ENCODE measurements at places on chromosomes 5 and 9.

- DNase-seq = no peak
Measured at GRCh38 chr5:91420879-91421278, 37.8 kb upstream of the ARRDC3 start.

DNA sequence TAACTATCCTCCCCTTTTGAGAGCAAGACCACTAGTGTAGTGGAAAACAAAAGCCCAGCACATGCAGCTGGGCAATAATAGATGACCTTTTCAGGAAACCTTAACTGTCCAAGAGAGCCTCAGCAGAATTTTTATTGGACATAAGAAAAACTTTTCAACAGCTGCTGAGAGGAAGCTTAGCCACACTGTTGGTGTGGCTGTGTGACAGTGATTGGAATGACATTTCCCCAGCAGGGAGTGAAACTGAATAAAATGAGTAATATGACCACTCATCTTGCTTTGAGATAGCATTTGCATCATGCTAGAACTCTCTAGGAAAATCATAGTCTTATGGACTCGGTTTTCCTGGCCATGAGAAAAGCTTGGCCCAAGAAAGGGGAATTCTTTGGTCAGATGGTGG is 687.8 kb downstream of the SLCO4C1 start:
- DNase-seq = no peak

DNA sequence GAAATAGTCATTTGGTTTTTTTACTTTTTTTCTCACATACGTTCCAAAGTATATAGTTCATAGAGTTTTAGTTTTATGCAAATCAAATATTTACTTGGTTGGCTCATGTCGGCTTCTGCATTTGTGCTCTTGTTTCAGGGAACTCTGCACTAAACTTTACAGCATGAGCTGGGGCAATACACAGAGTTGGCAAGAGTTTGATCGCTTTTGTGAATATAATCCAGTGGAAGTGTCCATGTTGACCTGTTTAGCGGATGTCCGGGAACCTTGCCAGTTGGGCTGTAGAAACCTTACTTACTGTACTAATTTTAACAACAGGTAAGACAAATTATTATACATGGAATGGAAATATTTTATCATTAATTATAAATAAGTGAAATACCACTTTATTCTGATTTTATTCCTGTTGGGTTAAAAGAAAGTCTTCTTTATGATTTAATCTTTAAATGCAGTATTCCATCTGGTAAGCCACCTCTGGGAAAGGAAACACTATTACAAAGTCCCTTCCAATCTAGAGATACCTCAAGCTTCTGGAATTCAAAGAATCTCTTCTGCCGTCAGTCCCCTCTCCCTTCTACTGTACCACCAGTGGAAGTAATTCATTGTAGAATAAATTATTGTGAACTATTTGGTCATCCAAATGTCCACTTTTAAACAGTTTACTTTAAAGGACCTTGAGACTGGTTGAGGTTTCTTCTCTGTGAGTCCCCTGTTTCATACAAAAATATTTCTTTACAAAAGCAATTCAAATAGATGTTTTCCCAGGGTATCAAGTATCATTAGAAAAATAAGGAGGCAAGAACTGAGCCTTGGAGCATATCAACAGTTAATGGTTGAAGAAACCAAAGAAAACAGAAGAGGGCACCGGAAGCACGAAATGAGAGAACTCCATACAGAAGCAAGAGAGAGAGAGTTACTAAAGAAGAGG is 45.2 kb upstream of the GLIPR2 start:
- DNase-seq = peak; percentile 70

GRCh38 chr9:10999646-11000045 is 386.8 kb upstream of the PTPRD start:
- no peak for DNase-seq

GRCh38 chr5:81575924-81576323 is 175.0 kb downstream of the SSBP2 start:
- no peak for DNase-seq

GRCh38 chr9:113307396-113307975 is 4.3 kb upstream of the RNF183 start:
- DNase-seq = no peak

DNA sequence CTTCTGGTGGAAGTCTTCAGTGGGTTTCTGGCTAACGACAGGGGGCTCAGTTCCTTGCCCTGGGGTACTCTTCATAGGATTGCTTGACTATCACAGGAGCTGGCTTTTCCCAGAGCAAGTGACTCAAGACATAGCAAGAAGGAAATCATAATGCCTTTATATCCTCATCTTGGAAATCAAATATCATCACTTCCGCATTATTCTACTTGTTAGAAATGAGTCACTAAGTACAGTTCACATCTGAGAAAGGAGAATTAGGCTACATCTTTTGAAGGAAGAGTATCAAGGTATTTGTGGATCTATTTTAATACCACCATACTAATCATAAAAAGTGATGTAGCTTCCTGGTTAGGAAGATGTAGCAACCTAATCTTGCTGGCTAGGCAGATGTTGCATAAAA is 148.2 kb upstream of the RAI14 start:
- DNase-seq = no peak

DNA sequence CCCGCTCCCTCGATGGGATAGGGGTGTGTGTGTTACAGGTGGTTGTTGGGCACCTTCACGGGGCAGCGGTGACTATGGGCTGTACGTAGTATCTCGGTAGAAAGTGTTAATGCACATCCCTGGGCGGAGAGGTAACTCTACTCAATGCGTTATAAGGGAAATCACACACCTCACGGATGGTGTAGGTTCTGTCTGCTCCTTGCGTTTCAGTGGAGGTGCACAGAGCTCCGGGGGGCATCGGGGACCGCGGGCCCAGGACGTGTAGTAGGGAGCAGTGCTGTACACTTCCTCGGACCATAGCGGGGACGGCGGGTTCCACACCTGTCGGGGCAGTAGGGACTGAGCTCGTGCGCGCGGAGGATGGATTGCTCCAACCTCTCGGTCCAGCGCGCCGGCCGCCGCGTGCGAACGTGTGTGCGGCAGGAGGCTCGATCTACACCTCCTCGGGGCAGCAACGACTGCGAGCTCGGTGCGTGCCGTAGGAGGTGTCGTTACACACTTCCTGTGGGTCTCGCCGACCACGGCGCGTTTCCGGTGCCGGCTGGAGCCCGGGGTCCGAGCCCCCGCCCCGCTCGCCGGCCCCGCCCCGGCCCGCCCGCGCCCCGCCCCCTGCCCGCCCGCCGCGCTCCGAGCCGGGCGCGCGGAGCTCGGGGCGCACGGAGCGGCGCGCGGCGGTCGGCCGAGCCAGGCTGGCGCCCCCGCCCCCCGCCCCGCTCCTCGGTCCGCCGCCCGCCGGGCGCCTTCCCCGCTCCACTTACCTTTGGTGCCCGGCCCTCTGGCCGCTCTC is at the start of gene KIAA1958:
Gene KIAA1958, plus strand, starts transcription at position 607 of the 787 bp plus-strand sequence. CDS start 87,254 bp downstream, outside the sequence.
- DNase-seq = peak; percentile 33

GRCh38 chr9:134640506-134641172 is 964 bp upstream of the COL5A1 start:
- no peak for DNase-seq

- no peak for DNase-seq
Measured at GRCh38 chr9:101307051-101307450, 77.8 kb downstream of the BAAT start.

DNA sequence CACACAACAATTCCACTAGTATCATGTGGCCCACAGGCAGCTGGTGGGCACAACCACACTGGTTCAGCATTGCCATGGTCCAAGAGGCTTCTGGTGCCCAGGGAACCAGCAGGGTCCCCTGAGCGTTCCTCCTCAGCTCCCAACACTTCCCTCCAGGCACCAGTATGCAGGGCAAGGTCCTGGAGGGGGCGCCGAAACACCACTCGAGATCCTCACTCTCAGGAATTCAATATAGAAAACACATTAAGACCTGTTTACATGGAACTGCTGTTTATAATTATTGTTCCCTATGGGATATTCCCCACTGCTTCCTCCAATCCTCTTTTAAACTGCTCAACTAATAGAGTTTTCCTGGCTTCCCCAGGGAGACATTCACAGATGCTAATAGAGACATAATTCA is 91.9 kb upstream of the GABRP start:
- DNase-seq = no peak

DNA sequence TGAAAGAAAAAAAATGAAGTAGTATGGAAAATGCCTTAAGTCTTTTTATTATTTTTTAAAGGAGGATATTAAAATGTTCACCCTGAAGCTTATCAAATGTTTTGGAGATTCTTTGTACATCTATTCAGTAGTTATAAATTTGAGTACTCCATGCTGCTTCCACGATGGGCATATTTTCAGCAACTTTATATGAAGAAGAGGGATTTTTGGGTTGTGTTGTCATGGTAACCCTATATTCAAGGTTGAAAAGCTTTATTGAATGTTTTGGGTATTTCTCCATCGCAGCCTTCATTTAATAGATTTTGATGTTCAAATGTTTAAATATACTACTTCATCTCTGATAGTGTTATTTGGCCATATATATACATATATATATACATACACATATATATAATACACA is 557.5 kb downstream of the CAAP1 start:
- no peak for DNase-seq

DNA sequence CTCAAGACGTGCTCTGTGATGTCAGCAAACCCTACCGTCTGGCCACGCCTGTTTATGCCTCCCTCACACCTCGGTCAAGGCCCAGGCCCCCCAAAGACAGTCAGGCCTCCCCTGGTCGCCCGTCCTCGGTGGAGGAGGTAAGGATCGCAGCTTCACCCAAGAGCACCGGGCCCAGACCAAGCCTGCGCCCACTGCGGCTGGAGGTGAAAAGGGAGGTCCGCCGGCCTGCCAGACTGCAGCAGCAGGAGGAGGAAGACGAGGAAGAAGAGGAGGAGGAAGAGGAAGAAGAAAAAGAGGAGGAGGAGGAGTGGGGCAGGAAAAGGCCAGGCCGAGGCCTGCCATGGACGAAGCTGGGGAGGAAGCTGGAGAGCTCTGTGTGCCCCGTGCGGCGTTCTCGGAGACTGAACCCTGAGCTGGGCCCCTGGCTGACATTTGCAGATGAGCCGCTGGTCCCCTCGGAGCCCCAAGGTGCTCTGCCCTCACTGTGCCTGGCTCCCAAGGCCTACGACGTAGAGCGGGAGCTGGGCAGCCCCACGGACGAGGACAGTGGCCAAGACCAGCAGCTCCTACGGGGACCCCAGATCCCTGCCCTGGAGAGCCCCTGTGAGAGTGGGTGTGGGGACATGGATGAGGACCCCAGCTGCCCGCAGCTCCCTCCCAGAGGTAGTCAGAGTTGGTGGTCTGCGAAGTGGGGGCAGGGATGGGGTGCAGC is 103.2 kb downstream of the PPARGC1B start:
- no peak for DNase-seq

GRCh38 chr9:101702257-101702656 is 36.2 kb downstream of the GRIN3A start:
- no peak for DNase-seq

GRCh38 chr5:159049844-159050315 is 49.8 kb downstream of the EBF1 start:
- DNase-seq = peak; percentile 60

DNA sequence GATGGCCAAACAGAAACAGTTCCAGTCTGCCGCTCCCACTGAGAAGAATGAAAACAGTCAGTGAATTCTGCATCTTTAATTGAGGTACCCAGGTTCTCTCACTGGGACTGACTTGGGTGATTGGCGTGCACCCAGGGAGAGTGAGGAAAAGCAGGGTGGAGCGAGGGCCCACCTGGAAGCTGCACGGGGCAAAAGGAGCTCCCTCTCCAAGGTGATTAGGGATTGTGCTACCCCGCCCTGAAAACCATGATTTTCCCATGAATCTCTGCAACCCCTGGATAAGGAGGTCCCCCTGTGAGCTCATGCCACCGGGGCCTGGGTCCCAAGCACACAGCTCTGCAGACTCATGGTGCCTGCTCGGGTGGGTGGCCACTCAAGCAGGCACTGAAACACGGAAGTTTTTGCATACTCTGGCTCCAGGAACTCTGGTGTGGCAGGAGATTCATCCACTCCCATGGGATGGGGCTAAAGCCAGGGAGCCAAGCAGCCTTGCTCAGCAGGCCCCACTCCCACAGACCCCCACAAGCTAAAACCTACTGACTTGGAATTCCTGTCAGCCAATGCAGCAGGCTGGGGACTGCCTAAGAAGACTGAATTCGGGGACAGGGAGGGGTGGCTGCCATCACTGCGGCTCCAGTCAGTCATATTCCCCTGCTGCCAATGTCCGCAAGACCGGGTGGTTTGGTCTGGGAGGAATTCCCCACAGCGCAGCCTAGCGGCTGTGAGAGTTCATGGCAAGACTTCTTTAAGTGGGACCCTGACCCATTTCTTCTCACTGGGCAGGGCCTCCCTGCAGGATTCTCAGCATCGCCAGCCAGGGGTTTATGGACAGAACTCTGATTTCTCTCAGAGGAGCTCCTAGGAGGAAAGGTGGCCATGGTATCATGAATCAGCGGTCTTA is 652.2 kb upstream of the RGMB start:
- no peak for DNase-seq

GRCh38 chr5:56964173-56964572 is 12.2 kb upstream of the MIER3 start:
- no peak for DNase-seq

- DNase-seq = peak; percentile 34
Measured at GRCh38 chr9:69412741-69413150, 87.7 kb downstream of the ENTREP1 start.

DNA sequence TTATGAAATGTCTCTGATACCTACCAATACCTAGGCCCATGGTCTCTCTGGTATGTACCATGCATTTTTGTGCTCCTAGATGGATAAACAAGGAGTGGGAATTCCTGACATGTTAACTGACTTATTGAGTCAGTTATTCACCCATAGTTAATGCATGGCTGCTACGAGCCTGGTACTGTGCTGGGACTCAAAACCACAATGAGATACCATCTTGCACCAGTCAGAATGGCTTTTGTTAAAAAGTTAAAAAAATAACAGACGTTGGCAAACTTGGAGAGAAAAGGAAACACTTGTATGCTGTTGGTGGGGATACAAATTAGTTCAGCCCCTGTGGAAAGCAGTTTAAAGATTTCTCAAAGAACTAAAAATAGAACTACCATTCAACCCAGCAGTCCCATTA is 293.8 kb downstream of the OSTF1 start:
- no peak for DNase-seq

- peak; percentile 37 for DNase-seq
Measured at GRCh38 chr9:105608721-105609598, 51.0 kb downstream of the FKTN start.

- no peak for DNase-seq
Measured at GRCh38 chr9:115730396-115730795, 423.2 kb upstream of the PAPPA start.

DNA sequence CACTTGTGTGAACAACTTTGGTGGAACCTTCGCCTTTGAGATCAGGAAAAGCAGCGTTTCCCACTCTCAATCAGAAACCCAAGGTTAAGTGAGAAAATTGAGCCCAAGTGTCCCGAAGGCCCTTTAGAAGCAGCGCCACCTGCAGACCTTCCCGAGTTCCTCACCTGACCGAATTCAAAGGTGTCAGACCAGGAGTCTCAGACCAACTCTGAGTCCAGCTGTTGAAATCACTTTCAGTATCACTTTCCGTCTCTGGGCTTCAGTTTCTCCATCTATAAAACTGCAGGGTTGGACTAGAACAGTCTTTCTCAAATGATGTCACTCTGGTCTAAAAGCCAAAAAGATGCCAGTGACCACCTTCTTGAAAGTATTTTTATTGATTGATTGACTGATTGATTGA is 31.7 kb upstream of the GRHPR start:
- DNase-seq = no peak

- no peak for DNase-seq
Measured at GRCh38 chr9:99345942-99346341, 123.9 kb downstream of the SEC61B start.

GRCh38 chr9:136247947-136248637 is 2.5 kb upstream of the QSOX2 start:
- no peak for DNase-seq

- no peak for DNase-seq
Measured at GRCh38 chr5:177427211-177427822, 841 bp downstream of the GRK6 start.

- peak; percentile 28 for DNase-seq
Measured at GRCh38 chr5:5270958-5271785, 131.0 kb downstream of the ADAMTS16 start.

Measured in astrocyte of the cerebellum (primary cell).